ENCODE measurements at places on chromosomes 16 and 17.

- DNase-seq: no peak
Measured at GRCh38 chr17:82239401-82239925, 10.6 kb downstream of the SLC16A3 start.

DNA sequence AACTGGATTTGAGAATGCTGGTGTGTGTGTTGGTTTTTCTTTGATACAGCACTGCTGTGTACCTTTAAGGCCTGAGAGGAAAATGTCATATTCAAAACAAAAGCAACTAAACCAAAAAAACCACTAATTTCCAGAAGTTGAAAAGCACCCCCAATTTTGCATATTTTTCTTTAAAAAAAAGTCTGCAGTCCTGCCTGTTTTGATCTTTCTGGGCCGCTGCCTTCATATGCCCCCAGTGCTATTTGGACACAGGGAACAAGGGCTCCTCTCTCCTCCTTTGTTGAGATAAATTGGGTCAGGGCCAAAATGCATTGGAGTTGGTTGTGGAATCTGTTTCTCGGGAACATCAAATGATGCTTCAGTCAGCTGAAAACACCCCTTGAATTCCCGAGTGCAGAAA is 26.9 kb downstream of the GPT2 start:
- DNase-seq: no peak

GRCh38 chr17:82370471-82371332 is 863 bp upstream of the UTS2R start:
- no peak for DNase-seq

DNA sequence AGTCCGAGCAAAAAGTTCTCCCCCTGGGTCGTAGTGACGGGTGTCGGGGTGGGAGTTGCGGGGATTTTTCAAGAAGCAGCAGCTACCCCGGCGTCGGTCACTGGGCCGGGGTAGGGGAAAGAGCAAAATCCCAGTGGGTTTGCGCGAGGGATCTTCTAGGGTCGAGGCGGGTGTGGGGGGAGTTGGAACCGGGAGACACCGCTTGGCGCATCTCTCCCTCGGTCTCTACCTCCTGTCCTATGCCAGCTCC is 2.3 kb upstream of the UBTF start:
- DNase-seq: no peak

GRCh38 chr17:79029327-79030009 is 5.5 kb downstream of the C1QTNF1 start:
- no peak for DNase-seq

GRCh38 chr16:30985401-30986128 is 558 bp downstream of the HSD3B7 start:
- DNase-seq: peak; percentile 97

- DNase-seq: no peak
Measured at GRCh38 chr17:43479948-43480347, 3.8 kb upstream of the DHX8 start.
